Caco-2 (cell line): ENCODE measurements at places on chromosomes 12 and 14. TPM values are rescaled to one million over a fixed set of nuclear protein-coding genes. Genes with fewer than 3 reads are reported as not detected.

- no peak for DNase-seq
Observed at GRCh38 chr14:34833549-34834523, 41.3 kb downstream of the BAZ1A start.

DNA sequence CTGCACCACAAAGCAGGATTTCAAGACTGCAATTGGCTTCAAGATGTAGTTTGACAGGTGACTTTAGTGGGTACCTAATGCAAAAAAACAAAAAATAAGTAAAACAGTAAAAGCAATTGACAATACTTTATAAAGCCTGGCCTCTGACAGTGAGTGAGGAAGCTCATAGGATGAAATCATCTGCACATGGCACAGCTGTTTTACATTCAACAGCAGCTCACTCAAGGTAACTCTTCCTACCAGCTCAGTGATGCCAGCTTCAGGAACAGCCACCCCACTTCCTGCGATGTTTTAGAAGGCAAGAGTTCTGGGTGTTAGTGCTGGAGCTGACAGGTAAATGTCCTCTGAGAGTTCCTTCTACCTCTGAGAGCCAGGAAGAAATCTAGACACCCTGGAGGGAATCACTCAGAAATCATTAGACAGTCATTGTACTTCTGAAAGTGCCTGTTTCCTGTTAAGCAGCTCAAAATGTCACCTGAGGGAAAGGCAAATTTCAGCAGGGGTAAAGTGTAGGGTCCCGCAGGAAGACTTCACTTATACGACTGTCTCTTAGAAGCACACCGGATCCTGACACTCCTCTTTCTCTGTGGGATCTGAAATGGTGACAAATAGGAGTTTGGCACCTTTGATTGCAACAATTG lies 99.9 kb downstream of the FOXN3 start:
- no peak for DNase-seq

- DNase-seq = no peak
Observed at GRCh38 chr12:72631926-72632685, 359.9 kb downstream of the TRHDE start.

DNA sequence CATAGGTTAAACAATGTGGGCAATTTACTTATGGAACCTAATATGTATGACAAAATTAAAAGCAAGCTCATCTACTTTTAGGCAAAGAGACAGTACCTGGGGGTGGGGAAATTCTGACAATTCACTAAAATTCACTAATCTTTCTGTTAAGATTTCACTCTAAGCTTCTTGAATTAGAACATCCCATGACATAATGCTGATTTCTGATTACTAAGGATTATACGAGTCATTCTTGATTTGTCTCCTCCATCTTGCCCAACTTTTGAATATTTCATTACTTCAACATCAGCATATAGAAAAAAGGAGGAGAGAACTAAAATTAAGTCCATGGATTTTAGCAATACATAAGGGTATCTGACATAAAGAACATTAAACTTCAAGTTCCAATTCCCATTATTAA lies 2.4 kb downstream of the CEP83 start:
- DNase-seq = no peak

GRCh38 chr14:42424501-42424900 lies 817.8 kb downstream of the LRFN5 start:
- no peak for DNase-seq

- DNase-seq = peak; percentile 33
Observed at GRCh38 chr12:110498984-110499706, 2.8 kb downstream of the VPS29 start.

Gene C12orf60
- 1.8 and 2.8 TPM in 2 replicates for total RNA-seq

Gene BDKRB1
- total RNA-seq = 0.18 TPM in 1 of 2 replicates, not detected in the other

Gene PIK3C2G
- total RNA-seq = not detected in 2 replicates

Gene CLEC2A
- not detected in 2 replicates for total RNA-seq
